Melanocyte of skin (primary cell): ENCODE measurements at places on chromosomes 5 and 9. TPM values are rescaled to one million over a fixed set of nuclear protein-coding genes. Genes with fewer than 3 reads are reported as not detected.

Gene SHROOM1
- 1.00 and 1.4 TPM in 2 replicates for total RNA-seq

Gene PRRT1B
- not detected in 2 replicates for total RNA-seq

Gene TAF11L2
- total RNA-seq: not detected in 2 replicates

Gene OTULINL
- not detected in 2 replicates for total RNA-seq

Gene CNOT8
- 31.3 and 40.3 TPM in 2 replicates for total RNA-seq

Gene ANKRD31
- total RNA-seq: under 0.01 and 0.36 TPM in 2 replicates

Gene SHLD3
- total RNA-seq: 5.5 and 6.2 TPM in 2 replicates

Gene IGFBPL1
- total RNA-seq: 0.31 TPM in 1 of 2 replicates, not detected in the other

Gene PIP5K1B
- 0.36 TPM in 1 of 2 replicates, not detected in the other for total RNA-seq

Gene PTPDC1
- total RNA-seq: 16.3 and 17.3 TPM in 2 replicates

Gene DAB2
- 362 and 482 TPM in 2 replicates for total RNA-seq

Gene LCNL1
- total RNA-seq: not detected in 2 replicates

Gene PCDHA1
- total RNA-seq: under 0.01 TPM in 1 of 2 replicates, not detected in the other

Gene KIF12
- total RNA-seq: under 0.01 TPM in 1 of 2 replicates, not detected in the other

Gene TAS2R1
- total RNA-seq: not detected in 2 replicates

Gene CTSL
- total RNA-seq: 733 and 879 TPM in 2 replicates

Gene TNIP1
- total RNA-seq: 76.0 and 88.1 TPM in 2 replicates

Gene NUTM2F
- not detected in 2 replicates for total RNA-seq

Gene BTNL3
- not detected in 2 replicates for total RNA-seq

Gene RASGRF2
- total RNA-seq: under 0.01 TPM in 2 replicates

Gene HAVCR2
- under 0.01 TPM in 1 of 2 replicates, not detected in the other for total RNA-seq

Gene PTGDS
- total RNA-seq: 1.1 TPM in 1 of 2 replicates, not detected in the other

Gene PCYOX1L
- 10.0 and 15.1 TPM in 2 replicates for total RNA-seq

Gene FAT2
- 1.1 and 2.4 TPM in 2 replicates for total RNA-seq

Gene BARHL1
- total RNA-seq: not detected in 2 replicates

Gene PRDM9
- not detected in 2 replicates for total RNA-seq

Gene ZNF366
- 0.33 and 0.62 TPM in 2 replicates for total RNA-seq

Gene DCTN4
- total RNA-seq: 49.6 and 61.1 TPM in 2 replicates

Gene CBY3
- not detected in 2 replicates for total RNA-seq

Gene AQP7
- not detected in 2 replicates for total RNA-seq
